ENCODE measurements at places on chromosomes 11 and 22. TPM values are rescaled to one million over a fixed set of nuclear protein-coding genes. Genes with fewer than 3 reads are reported as not detected.

MIAT gene
- 0.49 TPM for polyA plus RNA-seq

GLYAT gene
- polyA plus RNA-seq = not detected

PARVB gene
- polyA plus RNA-seq = 3.9 TPM

MN1 gene
- 0.94 TPM for polyA plus RNA-seq

ADAMTS8 gene
- polyA plus RNA-seq = 3.1 TPM

PANX3 gene
- not detected for polyA plus RNA-seq

OR2AT4 gene
- polyA plus RNA-seq = not detected

RRM1 gene
- 9.2 TPM for polyA plus RNA-seq

RIMBP3C gene
- polyA plus RNA-seq = 0.01 TPM

MS4A1 gene
- polyA plus RNA-seq = 1.5 TPM

TREH gene
- polyA plus RNA-seq = 0.54 TPM

HBD gene
- not detected for polyA plus RNA-seq

WNT7B gene
- polyA plus RNA-seq = 6.8 TPM

MRGPRX3 gene
- 0.33 TPM for polyA plus RNA-seq

CLDN5 gene
- polyA plus RNA-seq = 8.5 TPM

SULT4A1 gene
- 0.01 TPM for polyA plus RNA-seq

MFNG gene
- 2.6 TPM for polyA plus RNA-seq

SYCE3 gene
- polyA plus RNA-seq = 0.32 TPM

TYR gene
- not detected for polyA plus RNA-seq

HEPHL1 gene
- polyA plus RNA-seq = 5.9 TPM

C2CD3 gene
- polyA plus RNA-seq = 6.4 TPM

C1QTNF4 gene
- polyA plus RNA-seq = 0.47 TPM

FSHB gene
- polyA plus RNA-seq = not detected

CELSR1 gene
- polyA plus RNA-seq = 19.8 TPM

LSP1 gene
- polyA plus RNA-seq = 23.7 TPM

CHADL gene
- polyA plus RNA-seq = 2.8 TPM

ACCSL gene
- polyA plus RNA-seq = not detected

JHY gene
- polyA plus RNA-seq = 0.77 TPM

SAA1 gene
- polyA plus RNA-seq = 15.7 TPM

MYO18B gene
- polyA plus RNA-seq = 0.31 TPM

SMIM38 gene
- 0.08 TPM for polyA plus RNA-seq

OSM gene
- polyA plus RNA-seq = 0.63 TPM

TIMM8B gene
- 165 TPM for polyA plus RNA-seq

OSBP2 gene
- polyA plus RNA-seq = 2.7 TPM

UBQLN3 gene
- not detected for polyA plus RNA-seq
